ENCODE measurements at places on chromosomes 2 and 18.

DNA sequence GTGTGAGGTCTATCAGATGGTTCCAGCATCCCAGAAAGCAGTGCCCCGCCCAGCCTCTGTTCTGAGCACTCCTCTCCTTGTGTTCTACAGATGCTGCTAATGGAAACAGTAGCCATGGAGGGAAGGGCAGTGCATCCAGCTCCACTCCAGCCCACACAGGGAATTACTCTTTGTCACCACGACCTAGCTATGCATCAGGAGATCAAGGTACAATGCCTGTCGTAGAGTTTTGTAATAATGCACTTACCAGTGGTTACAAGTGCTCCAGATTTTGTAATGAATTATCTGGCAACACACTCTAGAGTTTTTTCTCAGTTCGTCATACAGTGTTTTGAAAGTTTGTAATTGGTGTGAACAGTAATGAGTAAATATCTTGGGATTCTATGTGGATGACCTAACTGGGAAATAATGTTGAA, 161.1 kb downstream of the ESCO1 start:
- no peak for DNase-seq

DNA sequence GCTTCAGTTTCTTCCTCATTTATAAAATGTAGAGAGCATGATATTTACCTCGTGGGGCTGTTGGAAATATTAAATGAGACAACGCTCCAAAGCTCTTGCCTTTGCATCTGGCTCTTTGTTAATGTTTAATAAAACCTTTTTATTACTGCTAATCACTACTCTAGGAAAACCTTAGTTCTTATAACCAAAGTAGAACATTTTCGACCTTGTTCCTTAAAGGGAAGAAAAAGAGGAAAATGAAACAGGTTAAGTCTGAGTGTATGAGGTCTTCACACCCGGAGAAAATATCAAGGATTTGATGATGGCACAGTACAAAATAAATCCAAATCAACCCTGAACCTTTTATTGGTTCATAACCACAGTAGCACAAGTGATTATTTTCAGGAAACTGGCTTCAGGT, 86.6 kb upstream of the BCL2L11 start:
- no peak for DNase-seq

DNA sequence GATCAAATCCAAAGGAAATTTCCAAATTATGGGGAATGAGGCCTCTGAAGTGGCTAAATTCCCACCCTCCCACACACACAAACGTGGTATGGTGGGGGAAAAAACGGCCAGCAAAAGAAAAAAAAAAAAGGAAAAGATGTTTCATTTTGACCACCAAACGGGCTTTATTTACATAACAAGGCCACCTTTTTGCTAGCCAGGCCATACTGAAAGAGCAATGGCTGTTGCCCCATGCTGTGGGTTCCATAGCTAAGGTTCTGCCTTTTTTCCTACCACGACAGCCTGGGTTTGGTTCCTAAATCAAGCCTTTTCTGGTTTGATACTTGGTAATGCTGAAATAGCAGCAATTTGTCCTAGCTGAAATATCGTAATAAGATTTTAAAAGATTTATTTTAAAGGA, 14.0 kb upstream of the IL1B start:
- DNase-seq: no peak

GRCh38 chr2:204049635-204050034, 113.1 kb downstream of the ICOS start:
- no peak for DNase-seq

Measured in stimulated activated CD8-positive, alpha-beta memory T cell treated with anti-CD3 and anti-CD28 coated beads, Interleukin-2, amount 100 ng/mL, for 48 hours (primary cell).